GOT3 (cell line): ENCODE measurements at places on chromosomes 2 and 18.

DNA sequence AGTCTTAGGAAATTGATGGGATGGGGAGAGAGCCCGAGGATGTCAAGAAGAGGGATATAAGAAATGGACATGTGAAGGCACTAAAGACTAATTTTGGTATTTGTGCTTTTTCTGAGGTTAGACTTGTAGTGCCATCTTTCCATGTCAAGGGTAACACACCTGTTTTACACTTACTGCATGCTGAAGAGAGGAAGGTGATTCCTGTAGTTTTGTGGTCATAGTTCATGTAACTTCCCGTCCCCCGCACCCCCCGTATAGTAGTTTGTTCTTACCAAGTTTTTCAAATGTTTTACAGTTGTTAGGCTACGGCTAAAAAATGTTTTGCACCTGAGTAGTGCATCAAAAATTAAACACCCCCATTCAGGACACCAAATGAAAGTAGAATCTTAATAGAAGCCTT, 73.8 kb downstream of the CLIP4 start:
- no peak for DNase-seq

- DNase-seq = no peak
These were observed 66.7 kb downstream of the TNS1 start for GRCh38 chr2:217935901-217936684.

DNA sequence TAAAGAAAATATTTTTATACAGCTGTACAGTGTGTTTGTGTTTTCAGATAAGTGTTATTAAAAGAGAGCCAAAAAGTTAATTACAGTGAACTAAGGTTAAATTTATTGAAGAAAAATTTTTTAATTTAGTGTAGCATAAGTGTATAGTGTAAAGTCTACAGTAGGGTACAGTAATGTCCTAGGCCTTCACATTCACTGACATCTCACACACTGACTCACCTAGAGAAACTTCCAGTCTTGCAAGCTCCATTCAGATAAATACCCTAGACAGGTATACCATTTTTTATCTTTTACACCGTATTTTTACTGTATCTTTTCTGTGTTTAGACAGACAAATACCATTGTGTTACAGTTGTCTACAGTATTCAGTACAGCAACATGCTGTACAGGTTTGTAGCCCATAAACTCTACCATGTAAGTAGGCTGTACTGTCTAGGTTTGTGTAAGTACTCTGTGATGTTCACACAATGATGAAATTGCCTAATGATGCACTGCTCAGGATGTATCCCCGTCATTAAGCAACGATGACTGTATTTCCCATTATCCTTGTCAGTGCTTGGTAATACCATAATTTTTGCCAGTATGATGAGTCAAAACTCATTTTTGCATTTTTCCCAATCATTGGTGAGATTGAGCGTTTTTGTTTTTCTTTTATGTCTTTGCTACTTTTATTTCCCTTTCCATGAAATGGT, 48.2 kb upstream of the B3GNT2 start:
- DNase-seq = no peak

- no peak for DNase-seq
These were observed 156.8 kb downstream of the THADA start for GRCh38 chr2:43438858-43439655.

- no peak for DNase-seq
These were observed 221.0 kb downstream of the LTBP1 start for GRCh38 chr2:33167622-33168245.

DNA sequence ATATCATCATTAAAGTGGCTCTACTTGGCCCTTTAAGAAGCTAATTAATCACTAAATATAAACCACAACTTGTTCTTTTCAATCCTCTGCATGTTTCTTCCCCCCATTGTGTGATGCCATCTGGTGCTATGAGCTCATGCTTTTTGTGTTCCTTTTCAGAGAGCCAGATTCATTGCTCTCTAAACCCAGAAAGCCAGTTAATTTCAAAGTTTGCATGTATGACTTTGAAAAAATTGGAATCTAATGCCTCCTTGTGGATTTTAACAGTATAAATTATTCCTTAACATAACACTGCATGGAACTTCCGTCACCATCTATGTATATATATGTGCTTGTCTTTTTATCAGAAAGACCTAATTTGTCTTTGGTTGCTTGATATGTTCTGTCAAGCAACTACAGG, 31.1 kb downstream of the TMEM178A start:
- DNase-seq = no peak

DNA sequence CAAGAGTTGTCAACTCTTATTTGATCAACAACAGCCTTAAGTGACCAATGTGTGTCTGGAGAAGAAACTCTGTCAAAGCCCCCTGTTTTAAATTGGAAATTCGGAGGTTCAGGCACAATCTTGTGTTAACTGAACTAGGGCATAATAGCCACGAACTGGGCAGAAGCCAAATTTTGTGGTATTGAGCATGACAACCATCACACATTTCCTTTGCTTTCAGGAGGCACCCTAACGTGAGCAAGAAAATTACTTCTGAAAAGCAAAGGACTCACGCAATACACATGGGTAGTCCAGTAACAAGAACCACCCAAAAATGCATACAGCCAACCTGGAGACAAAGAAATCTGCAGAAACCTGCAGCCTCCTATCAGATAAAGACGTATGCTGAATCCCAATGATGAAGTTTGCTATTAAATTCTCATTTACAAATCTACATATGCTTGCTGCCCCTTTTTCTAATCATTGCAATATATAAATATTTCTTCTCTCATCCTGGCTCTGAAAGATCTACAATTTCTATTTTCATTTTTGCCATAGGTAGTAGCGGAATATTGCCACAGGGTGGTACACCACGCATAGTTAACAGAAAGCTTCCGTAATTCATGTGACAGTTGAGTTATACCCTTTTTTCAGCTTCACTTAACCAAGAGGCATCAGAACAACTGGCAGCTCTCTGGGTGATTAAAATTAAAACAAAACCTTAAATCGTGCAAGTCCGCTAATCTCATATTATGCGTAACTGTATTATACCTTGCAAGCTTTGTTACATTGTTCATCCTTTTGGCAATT, 495.8 kb downstream of the NRXN1 start:
- no peak for DNase-seq

- DNase-seq = no peak
These were observed 103.0 kb upstream of the SOX11 start for GRCh38 chr2:5589183-5589582.
